ENCODE measurements at places on chromosomes 11 and 22.

GRCh38 chr22:30459181-30460052 is 12.4 kb downstream of the SEC14L3 start:
- DNase-seq, result peak; percentile 39

GRCh38 chr11:62548545-62549335 is 2.1 kb upstream of the AHNAK start:
- no peak for DNase-seq

- DNase-seq, result no peak
These were observed 350.2 kb downstream of the TTC28 start for GRCh38 chr22:28329186-28330073.

DNA sequence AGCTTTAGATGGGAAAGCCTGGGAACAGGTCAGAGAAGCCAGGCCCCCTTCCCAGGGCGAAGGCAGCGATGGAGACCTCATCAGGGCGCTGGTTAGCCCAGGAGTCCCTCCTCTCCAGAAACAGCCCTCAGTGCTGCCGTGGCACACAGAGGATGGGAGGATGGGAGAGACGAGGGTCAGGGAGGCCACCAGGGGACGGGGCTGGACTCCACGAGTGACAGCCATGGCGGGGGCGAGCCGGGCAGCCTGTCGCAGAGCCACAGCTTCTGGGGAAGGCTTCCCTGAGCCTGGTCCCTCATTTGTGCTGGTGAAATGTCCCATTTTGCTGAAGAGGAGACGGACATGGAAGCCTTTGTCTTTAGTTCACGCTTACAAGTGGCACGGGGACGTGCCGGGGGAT is 1390.5 kb downstream of the TBC1D22A start:
- DNase-seq, result no peak

- DNase-seq, result peak; percentile 76
These were observed 3.9 kb downstream of the DBX1 start for GRCh38 chr11:20156280-20156875.
